ENCODE measurements at places on chromosomes 16 and 17. TPM values are rescaled to one million over a fixed set of nuclear protein-coding genes. Genes with fewer than 3 reads are reported as not detected.

DNA sequence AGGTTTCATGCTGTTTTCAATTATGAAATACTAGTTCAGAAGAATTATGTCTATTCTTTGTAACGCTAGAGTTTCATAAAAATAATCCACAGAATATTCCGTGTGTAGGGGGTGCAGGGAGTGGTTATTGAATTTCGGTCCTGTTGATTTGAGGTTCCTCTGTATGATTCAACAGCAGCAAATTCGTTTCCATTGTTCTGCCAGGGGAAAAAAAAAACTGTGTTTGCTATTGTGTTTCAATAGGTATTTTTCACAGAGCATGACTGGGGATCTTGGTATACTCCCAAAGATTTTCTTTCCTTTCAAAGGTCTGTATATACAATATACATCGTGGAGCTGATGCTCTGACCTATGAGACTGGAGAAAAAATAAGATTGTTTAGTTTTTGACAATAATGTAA is 15.8 kb downstream of the SHISA9 start:
- no peak for DNase-seq

DNA sequence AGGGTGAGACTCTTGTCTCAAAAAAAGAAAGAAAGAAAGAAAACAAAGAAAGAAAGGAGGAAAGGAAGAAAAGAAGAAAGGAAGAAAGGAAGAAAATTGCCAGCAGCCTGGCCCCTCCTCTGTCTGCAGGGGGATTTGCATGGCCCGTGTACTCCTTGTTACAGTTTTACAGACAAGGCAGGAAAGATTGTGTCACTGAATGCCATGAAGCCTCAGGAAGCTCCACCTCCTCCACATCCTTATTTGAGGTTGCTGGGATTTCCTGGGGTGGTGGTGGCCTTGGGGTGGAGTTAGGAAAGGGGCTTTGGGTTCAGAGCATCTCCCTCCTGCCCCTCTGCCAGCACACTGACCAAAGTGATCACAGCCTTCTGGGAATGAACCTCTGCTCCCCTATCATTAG is 23.6 kb downstream of the CFAP20 start:
- DNase-seq = no peak

GRCh38 chr17:66367107-66367506 is 64.7 kb downstream of the PRKCA start:
- DNase-seq = no peak

The TNFRSF13B gene
- not detected for total RNA-seq

The TTYH2 gene
- 2.2 TPM for total RNA-seq
